ENCODE measurements at places on chromosomes 1 and 21. TPM values are rescaled to one million over a fixed set of nuclear protein-coding genes. Genes with fewer than 3 reads are reported as not detected.

The FRRS1 gene
- total RNA-seq, result 23.4 TPM

The ADORA1 gene
- not detected for total RNA-seq

The MIGA1 gene
- 9.7 TPM for total RNA-seq

DNA sequence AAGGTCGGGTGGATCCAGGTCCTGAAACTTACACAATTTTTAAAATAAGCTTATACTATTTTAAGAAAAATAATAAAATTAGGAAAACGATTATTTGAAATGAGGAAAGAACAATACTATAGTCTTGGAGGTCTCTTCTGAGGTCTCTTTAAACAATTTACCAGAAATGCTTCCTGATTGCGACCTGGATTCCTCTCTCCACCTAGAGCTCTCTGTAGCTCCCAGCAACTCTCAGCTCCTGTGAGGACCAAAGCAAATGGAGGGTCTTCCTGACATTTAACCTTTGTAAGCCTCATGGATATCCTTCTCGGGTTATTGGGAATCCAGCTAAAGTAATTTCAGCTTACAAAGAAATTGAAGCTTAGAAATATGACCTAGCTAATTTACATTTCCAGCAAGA, 886 bp downstream of the BTBD8 start:
- no peak for DNase-seq

DNA sequence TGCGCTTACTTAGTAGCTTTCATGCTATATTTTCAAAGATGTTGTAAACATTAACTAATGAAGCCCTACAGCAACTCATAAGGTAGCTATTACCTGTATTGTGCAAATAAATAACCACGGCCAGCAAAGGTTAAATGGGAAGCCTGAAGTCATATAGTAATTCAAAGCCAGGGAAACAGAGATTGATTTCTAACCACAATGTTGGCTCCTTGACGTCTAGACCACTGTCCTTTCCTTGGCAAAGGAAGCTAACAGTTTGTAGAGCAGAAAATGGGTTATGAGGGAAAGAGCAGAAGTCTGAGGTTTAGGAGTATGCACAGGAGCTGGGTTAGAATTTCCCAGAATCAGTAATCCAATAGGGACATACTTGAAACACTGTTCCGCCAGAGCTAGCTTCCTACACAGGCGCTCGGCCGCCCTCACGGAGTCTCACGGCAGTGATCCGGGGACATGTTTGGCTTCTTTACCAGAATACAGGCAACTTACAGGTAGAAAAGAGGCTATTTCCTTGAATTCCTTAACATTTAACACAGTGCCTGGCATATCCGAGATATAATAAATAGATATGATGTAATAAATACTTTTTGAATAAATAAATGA, 298.8 kb upstream of the LYPLAL1 start:
- DNase-seq, result no peak

DNA sequence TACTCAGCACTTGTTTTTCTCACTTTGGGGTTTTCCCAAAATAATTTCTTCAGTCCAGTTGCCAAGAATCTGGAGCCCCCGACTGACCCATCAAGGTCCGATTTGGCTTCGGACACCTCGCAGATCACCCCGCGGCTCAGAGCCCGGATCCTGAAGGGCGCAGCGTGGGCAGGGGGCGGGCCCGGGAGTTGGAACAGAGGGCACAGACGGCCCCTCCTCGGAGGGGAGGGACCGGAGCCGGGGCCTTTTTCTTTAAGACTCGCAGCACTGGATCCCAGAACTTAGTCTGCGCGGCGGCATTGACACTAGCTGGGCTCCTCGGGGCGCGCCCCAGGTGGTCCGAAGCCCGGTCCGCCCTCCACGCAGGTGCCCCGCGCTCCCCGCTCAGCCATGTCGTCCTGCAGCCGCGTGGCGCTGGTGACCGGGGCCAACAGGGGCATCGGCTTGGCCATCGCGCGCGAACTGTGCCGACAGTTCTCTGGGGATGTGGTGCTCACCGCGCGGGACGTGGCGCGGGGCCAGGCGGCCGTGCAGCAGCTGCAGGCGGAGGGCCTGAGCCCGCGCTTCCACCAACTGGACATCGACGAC, at the start of gene CBR3:
Gene CBR3 (plus strand): TSS at position 277 of the 588 bp plus-strand sequence. CDS start 114 bp downstream, at position 391.
- DNase-seq, result no peak

DNA sequence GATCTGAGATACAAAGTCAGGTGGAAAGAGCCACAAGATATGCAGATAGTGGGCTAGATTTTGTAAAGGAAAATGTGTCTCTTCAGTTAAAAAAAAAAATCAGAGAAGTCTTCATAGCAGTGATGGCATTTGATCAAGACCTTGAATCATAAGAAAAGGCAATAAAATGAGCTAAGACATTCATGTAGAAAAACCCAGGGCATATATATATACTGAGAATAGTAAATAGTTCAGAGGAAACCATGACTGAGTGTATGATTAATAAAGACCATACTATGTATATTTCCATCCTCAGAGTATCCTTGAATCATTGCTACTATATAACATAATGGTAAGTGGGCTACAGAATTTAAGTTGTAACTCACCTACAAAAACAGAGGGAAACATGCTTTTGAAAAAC, 321.7 kb upstream of the NR5A2 start:
- DNase-seq, result no peak

DNA sequence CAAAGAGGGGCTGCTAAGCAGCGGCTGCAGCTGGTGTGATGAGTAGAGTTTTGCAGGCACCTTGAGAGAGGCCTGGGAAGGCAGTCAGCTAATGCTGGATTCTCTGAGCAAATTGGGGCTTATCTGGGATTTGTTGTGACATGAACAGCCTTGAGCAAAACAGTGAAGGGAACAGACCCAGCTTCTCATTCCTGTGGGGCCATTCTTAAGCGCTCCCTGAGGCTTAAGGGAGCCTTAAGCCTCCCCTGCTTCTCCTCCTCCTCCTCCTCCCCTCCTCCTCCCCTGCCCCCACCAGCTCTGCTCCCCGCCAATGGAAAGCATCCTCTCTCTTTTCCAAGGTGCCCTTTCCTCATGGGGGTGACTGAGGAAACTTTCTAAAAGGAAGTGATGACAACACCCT, 21.3 kb downstream of the HMGCS2 start:
- DNase-seq, result peak; percentile 80

- no peak for DNase-seq
Observed at GRCh38 chr21:44285138-44285992, at the start of gene AIRE. TSS of gene AIRE (plus strand) at chr21:44285876. CDS start at chr21:44286007, 131 bp downstream.

GRCh38 chr1:33244809-33245186, 11.5 kb upstream of the ZNF362 start:
- DNase-seq, result no peak

GRCh38 chr1:113868387-113869083, 3.0 kb downstream of the PTPN22 start:
- peak; percentile 84 for DNase-seq

DNA sequence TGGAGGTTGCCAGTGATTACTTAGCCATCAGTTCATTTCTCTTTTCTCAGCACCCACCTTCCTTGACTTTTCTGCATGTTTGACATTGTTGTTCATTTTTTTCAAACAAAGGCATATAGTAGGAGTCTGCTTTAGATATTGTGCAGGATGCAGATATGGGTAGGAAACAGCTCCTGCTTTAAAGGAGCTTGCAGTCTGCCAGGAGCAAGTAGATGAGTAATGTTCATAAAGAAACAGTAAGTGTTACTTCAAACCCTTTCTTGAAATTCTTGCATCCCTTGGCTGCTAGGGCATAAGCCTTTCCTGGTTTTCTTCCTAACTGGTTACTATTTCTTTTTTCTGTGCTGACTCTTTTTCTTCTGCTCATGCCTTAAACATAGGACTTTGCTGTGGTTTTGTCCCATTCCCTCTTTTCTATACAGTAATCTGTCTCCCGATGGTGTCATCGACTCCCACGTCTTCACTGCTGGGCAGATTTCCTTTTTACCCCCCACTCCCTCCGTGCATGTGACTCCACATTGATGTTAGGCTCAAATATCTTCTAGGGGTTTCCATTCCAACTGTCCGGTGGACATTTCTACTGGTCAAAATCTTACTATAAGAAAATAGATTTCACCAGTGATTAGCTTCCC, 20.4 kb downstream of the PTGFRN start:
- DNase-seq, result no peak

DNA sequence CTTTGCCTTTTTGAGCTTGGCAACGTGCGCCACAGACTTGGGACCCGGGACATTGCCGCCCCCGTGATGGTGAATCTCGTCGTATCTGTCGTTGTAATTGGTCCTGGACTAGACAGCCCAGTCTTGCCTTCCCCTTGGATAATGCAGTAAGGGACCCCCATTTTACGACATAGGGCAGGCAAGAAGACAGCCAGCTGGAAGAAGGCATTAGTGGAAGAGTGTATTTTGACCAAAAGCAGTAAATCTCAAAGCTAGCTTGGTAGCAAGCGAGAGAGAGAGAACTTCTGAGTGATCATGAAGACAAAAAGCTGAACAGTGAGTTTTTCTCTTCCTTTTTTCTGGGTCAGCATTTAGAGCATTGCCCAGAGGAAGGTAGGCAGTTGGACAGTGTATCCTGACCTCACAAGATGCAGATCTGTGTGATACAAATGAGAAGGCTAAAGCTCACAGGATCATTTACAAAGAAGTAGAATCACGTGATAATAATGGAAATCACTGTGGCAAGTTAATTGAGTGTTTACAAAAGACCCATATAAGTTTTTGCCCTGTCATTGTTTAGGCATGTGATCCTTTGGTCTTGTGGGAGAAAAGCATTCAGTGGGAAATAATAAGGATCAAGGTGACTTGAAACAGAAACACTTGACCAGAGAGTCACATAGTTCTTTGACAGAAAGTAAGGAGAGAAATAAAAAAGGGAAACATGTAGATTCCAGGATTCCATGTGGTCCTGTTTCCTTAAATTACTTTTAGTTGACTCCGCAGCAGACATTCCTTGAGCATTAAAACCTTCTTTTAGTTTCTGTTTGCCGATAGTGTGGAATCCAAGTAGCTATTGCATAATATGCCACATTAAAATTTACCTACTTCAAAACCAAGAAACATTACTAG, 66.3 kb downstream of the CNST start:
- DNase-seq, result peak; percentile 63

- DNase-seq, result no peak
Observed at GRCh38 chr1:53606651-53607051, 132.3 kb downstream of the GLIS1 start.

DNA sequence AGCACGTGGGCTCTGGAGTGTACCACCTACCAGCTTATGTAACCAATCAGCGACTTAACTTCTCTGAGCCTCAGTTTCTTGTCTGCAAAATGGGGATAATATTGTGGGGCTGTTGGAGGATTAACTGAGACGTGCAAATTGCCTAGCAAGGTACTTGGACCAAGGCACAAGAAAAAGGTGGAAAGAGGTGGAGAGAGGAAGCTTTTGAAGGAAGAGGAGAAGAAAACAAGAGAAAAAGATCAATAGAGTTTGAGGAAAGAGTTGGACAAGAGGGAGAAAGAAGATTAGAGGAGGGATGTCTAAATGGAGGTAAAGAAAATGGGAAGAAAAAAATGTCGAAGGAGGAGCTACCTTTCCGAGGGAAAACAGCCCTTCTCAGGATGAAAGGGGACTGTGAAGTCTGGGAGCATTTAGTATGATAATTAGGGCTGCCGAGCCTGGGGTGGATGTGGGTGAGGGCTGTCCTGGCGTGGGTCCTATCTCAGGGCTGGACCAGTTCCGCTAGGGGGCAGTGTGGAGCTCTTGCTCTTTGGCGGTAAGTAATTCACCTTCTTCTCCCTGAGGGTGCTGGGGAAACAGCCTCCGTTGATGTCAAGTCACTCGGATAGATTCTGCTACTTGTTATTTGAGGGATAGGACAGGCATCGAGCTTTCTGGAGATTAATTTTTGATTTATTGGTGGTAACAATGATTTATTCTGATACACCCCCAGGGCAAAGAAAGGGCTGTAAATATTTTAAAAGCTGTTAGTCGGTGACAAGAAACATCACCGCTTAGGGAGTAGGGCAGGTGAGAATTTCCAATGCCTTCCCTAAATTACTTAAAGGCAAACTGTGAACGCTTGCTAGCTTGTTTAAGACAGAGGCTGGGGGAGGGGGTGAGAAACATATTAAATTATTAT, 79.0 kb upstream of the NFASC start:
- DNase-seq, result peak; percentile 40

DNA sequence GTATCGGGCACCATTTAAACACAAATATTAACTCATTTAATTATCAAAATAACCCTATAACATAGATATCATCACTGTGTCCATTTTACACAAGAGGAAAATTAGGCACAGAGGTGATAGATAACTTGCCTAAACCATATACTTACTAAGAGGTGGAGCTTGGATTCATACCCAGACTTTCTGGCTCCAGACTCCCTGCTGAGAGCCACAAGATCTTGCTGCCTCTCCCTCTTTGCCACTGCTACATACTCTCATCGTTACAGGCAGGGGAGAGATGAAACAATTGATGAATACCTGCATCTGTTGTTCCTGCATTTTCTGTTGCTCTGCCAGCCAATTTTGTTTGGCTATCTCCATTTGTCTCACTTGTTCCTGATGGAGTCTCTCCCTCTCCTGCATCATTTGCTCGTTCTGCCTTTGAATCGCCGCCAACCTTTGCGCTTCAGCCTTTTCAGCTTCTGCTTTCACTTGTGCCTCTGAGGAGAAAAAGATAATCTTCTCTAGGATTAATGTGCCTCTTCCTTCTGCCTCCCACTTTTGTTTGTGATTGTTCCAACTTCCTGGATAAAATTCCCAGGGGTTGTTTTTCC, 10.6 kb downstream of the GBP5 start:
- no peak for DNase-seq

GRCh38 chr1:161956097-161956496, 67.6 kb downstream of the OLFML2B start:
- no peak for DNase-seq

- DNase-seq, result no peak
Observed at GRCh38 chr1:39331647-39332046, 127.2 kb downstream of the MACF1 start.

Measured in bronchial epithelial cell (primary cell).